ENCODE measurements at places on chromosomes 6 and 20. TPM values are rescaled to one million over a fixed set of nuclear protein-coding genes. Genes with fewer than 3 reads are reported as not detected.

Gene PPP1R3D
- 15.0 TPM for total RNA-seq

Gene STX11
- total RNA-seq, result 5.7 TPM

Gene UBR2
- 55.7 TPM for total RNA-seq

Gene BTN3A1
- 255 TPM for total RNA-seq

Gene C2
- total RNA-seq, result 3.2 TPM

Gene SLC52A3
- total RNA-seq, result not detected

Gene SLC35D3
- not detected for total RNA-seq

Gene GFOD1
- total RNA-seq, result 0.97 TPM

Gene VSTM2L
- not detected for total RNA-seq

Gene VGLL2
- total RNA-seq, result not detected

Gene CFB
- not detected for total RNA-seq

Gene RPS21
- total RNA-seq, result 3,368 TPM

Gene ZC2HC1B
- not detected for total RNA-seq

Gene OR2B6
- total RNA-seq, result not detected

Gene TBX18
- total RNA-seq, result not detected

Gene PNLDC1
- 0.94 TPM for total RNA-seq

Gene IRF4
- total RNA-seq, result 8.5 TPM

Gene LY6G6D
- not detected for total RNA-seq

Gene LIME1
- total RNA-seq, result 169 TPM
